ENCODE measurements at places on chromosomes 12 and 14. TPM values are rescaled to one million over a fixed set of nuclear protein-coding genes. Genes with fewer than 3 reads are reported as not detected.

Gene FAM181A
- total RNA-seq: not detected

Gene KRT78
- total RNA-seq: not detected

Gene PAPLN
- 0.54 TPM for total RNA-seq

- DNase-seq: no peak
- no peaks in the 10 kb centered on the region for H3K4me1 ChIP-seq
- H3K27me3 ChIP-seq: no peaks in the 10 kb centered on the region
- H3K27ac ChIP-seq: no peak overlapping the region
- no peaks in the 10 kb centered on the region for H3K36me3 ChIP-seq
- no peak overlapping the region for H3K4me3 ChIP-seq
These were observed 29.7 kb downstream of the AKAP6 start for GRCh38 chr14:32358781-32359180.

- no peaks in the 10 kb centered on the region for H3K4me1 ChIP-seq
- no peak overlapping the region for H3K27ac ChIP-seq
- H3K36me3 ChIP-seq: no peaks in the 10 kb centered on the region
- H3K4me3 ChIP-seq: no peak overlapping the region
- no peak for DNase-seq
- H3K27me3 ChIP-seq: peaks cover 6% of the 10 kb centered on the region
These were observed 15.4 kb upstream of the PRIMA1 start for GRCh38 chr14:93803408-93804318.

GRCh38 chr12:1805441-1806081 is 14.8 kb upstream of the LRTM2 start:
- peaks cover 6% of the 10 kb centered on the region for H3K4me1 ChIP-seq
- H3K27ac ChIP-seq: no peak overlapping the region
- DNase-seq: no peak
- H3K4me3 ChIP-seq: no peak overlapping the region

Gene MYH6
- 0.17 TPM for total RNA-seq

Measured in activated CD4-positive, alpha-beta T cell treated with anti-CD3 and anti-CD28 coated beads, Interleukin-2, amount 10 ng/mL, durations not matched to agents 24 days and 14 days (primary cell).